Activated CD4-positive, alpha-beta T cell treated with anti-CD3 and anti-CD28 coated beads, Interleukin-2, amount 50 U/mL, for 16 hours (primary cell): ENCODE measurements at places on chromosomes 12 and 14.

GRCh38 chr12:88416786-88417185 is 163.5 kb downstream of the KITLG start:
- DNase-seq = no peak

DNA sequence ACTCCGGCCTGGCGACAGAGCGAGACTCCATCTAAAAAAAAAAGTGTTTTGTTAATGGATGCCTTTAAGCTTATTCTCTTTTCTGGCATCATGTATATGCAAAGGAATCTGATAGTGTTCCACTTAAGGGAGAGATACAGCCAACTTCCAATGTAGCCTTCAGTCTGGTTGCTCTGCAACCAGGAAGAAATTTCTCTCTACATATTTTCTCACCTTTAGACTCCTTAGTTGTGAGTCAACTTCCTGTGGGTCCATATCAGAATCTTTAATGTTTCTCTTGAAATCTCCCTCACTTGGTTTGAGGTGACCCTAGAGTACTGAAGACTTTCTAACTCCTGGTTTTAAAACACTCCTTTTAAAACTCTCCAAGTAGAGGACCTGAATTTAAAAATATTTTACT is 340.4 kb downstream of the SLC6A15 start:
- no peak for DNase-seq

DNA sequence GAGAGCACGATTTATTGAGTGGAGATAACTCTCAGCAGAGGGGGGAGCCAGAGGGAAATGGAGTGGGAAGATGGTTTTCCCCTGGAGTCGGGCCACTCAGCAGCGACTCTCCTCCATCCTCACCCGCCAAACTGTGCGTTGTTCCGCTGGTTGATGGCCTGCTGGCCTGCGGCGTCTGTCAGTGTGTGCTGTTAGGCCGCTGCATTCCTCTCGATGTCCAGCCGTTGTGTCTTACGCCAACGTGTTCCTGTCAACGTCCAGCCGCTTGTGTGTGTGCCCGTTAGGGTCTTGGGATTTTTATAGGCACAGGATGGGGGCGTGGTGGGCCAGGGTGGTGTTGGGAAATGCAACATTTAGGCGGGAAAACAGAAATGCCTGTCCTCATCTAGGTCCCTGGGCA is 69.2 kb downstream of the PTPRQ start:
- no peak for DNase-seq

DNA sequence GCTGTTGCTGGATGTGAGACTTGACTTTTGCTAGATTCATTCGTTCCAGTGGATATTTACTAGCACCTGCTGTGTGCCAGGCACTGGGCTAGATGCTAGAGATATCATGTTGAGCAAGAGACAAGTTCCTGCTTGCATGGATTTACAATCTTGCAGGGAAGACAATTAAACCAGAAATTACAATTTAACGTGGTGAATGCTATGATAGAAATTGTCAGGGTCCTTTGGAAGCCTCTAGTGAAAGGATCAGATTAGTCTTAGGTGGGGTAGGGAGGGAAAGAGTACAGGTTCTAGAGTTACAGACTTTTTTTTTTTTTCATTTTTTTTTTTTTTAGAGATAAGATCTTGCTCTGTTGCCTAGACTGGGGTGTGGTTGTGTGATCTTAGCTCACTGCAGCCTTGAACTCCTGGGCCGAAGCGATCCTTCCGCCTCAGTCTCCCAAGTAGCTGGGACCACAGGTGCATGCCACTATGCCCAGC is 36.7 kb downstream of the SPATS2 start:
- no peak for DNase-seq

GRCh38 chr12:21839776-21840175 is 65.3 kb upstream of the KCNJ8 start:
- DNase-seq = no peak

- DNase-seq = no peak
Measured at GRCh38 chr12:131589221-131589897, 121.5 kb upstream of the SFSWAP start.

- no peak for DNase-seq
Measured at GRCh38 chr12:74293689-74294131, 243.9 kb upstream of the ATXN7L3B start.

GRCh38 chr12:20320552-20320951 is 47.8 kb upstream of the PDE3A start:
- DNase-seq = no peak

- peak; percentile 20 for DNase-seq
Measured at GRCh38 chr12:117850048-117850447, 118.7 kb downstream of the KSR2 start.

- no peak for DNase-seq
Measured at GRCh38 chr12:12133259-12133658, 62.5 kb downstream of the BCL2L14 start.

GRCh38 chr12:89507015-89507824 is 17.4 kb downstream of the GALNT4 start:
- DNase-seq = no peak

GRCh38 chr12:54680374-54680773 is 32.2 kb upstream of the DCD start:
- DNase-seq = peak; percentile 39

DNA sequence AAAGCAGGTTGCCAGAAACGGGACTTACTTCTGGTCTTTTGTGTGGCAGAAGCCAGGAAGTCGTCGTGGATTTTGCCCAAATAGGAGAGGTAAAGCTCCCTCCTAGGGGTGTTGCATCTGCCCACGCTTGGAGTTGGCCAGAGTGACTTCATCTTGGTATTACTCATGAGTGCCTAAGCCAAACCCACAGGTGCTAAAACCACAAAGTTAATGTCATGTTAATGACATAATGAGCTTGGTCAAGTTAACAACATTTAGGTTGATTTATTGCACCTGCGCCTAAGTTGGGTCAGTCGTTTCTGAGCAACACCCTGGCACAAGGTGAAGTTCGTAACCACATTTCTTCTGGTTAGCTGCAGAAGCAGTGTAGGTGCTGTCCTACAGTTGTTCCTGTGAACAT is 225.2 kb downstream of the FUT8 start:
- peak; percentile 83 for DNase-seq

- peak; percentile 71 for DNase-seq
Measured at GRCh38 chr14:99595034-99595433, 9.0 kb downstream of the CCDC85C start.

DNA sequence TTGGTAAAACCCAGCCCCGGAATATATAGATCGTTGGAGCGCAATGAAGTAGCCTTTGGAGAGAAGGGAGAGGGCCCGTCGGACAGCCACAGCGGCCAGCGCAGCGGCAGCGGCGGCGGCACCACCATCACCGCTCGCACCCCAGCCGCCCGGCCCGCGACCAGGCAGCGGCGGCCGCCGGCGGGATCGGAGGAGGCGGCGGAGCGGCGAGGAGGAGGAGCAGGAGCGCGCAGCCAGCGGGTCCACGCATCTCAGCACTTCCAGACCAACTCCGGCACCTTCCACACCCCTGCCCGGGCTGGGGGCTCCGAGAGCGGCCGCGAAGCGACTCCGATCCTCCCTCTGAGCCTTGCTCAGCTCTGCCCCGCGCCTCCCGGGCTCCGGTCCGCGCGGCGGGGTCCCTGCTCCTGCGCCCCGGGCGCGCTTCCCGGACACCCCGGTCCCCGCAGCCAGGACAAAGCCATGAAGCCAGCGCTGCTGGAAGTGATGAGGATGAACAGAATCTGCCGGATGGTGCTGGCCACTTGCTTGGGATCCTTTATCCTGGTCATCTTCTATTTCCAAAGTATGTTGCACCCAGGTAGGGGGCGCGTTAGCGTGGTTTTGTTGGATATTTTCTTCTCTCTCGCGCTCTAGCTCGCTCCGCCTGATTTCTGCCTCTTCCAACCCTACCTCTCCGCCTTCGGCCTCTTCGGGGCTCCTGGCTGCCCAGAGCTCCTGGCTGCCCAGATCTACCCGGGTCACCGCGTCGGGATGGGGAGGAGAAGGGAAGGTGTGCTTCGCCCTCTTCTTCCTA is 400 bp downstream of the CHST11 start:
- DNase-seq = peak; percentile 64

DNA sequence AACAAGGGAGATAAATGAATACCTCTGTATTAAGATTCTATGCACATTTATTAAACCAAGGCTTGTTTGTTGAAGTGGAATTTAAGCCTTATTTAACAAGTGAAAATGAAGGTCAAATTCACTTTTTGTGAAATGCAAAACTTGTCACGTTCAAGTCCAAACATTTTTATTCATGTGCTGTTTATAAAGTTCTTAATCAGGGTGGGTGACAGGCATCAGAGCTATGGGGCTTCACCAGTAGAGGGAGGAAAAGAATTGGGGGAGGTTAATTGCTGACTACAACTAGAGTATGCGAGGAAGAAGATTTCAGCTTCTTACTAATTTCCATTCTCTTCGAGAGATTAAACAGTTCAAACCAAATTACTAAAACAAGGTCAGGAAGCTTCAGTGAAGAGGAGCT is 9.7 kb downstream of the MOK start:
- DNase-seq = no peak

GRCh38 chr12:27083861-27084394 is 1.6 kb upstream of the C12orf71 start:
- DNase-seq = no peak

GRCh38 chr12:111310076-111310870 is 58.6 kb downstream of the PHETA1 start:
- DNase-seq = no peak

- DNase-seq = no peak
Measured at GRCh38 chr14:94174604-94175010, 485 bp downstream of the PPP4R4 start.

DNA sequence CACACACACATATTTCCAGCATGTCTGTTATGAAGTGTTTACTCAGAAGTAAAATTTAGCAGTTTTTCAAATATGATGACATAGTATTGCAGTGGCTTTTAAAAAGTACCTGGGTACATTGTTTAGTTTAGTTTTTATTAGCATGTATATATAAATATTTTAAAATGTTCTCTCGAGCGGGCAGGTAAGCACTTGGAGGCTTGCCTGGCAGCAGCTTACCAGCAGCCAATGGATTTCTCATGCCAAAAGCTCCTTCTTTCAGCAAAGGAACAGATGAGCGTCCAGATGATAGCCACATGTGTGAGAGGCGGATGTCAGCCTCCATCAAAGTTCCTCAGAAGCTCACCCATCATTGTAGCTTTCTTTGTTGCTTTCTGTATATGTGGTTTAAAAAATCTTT is 57.2 kb upstream of the LRIG3 start:
- no peak for DNase-seq

DNA sequence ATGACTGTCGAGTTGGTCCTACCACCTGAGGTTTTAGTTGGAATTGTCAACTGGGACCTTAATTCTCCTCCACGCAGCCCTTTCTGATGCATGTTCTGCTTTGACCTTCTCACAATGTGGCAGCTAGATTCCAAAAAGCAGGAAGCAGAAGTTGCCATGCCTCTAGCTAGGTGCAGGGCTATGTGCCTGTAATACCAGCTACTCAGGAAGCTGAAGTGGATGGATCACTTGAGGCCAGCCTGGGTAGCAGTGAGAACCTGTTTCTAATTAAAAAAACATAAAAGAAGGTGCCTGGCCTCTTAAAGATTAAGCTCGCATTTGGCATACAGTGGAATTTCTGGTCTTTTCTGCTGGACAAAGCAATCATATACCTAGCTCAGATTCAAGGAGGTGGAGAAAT is 77.1 kb downstream of the FGD4 start:
- DNase-seq = no peak

DNA sequence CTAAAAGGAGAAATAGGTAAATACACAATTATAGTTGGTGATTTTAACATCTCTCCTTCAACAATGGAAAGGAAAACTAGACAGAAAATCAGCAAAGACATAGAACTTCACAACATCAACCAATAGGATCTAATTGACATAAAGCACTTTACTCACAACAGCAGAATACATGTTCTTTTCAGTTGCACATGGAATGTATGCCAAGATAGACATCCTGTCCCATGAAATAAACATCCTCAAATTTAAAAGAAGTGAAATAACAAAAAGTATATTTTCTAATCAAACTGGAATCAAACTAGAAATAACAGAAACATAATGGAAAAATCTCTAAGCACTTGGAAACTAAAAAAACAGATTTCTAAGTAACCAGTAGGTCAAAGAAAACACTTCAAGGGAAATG is 296.2 kb upstream of the RGS6 start:
- no peak for DNase-seq

DNA sequence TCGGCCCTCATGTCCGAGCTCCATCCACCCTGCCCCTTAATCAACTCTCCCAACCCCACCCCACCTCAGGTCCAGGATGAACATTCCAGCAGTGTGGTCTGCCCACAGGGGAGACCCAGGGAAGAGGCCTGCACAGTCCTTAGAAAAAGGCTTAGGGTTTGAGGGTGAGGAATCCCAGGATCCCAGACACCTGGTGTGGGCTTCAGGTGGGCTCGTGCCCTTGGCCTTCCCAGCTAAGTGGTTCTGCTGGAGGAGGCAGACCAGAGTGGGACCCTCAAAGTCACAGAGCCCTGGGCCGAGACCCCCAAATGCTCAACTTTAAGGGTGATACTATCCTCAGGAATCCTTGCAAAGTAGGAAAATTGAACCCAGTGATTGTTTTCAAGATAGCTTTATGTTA is 25.4 kb upstream of the PPP2R5C start:
- DNase-seq = no peak

GRCh38 chr12:65814038-65814437 is 10.2 kb upstream of the HMGA2 start:
- no peak for DNase-seq

GRCh38 chr12:67096533-67097318 is 172.4 kb upstream of the CAND1 start:
- no peak for DNase-seq

DNA sequence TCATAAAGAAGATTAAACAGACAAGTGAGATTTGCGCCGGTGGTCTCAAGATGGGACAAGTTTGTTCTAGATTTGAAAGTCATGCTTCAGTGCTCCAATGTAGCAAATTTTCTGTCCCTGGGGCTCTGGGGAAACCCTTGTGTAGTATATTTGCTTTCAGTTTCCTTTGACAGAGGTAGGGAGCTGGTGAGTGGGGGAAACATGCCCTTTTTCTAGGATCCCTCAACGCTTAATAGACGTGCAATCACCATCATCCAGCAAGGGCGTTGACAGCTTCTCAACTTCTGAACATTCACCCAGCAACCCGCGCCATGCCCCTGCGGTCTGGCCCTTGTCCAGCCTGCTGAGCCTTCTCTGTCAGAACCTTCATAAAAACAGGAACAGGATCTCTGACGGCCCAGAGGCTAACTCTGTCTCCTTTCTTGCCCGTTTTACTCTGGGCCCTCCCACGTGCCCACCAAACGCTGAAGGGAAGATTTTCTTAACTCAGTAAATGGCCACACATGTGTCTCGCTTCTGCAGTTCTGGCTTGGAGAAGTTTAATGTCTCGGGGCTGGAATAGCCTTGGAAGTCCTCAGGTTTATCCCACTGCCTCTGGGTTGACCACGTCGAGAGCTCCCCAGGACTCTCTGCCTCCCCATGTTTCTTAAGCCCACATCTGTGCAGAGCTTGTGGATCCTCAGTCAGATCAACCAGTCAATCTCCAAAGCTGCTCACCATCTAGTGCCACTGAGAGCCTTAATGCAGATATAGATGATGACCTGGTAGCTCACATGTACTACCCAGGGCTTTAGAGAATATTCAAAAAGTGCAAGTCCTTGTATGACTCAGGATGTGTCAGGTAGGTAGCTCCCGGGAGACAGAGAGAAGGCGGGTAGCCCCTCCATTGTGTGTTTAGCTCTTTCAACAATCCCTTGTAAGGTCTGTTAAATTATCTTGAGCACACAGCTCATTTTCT is 58.1 kb upstream of the CCND2 start:
- DNase-seq = peak; percentile 56
